ENCODE measurements at places on chromosomes 6 and 20.

- no peak for DNase-seq
Measured at GRCh38 chr6:18742406-18742805, 355.3 kb downstream of the RNF144B start.

GRCh38 chr20:59320426-59320825 lies 20.0 kb downstream of the EDN3 start:
- DNase-seq: no peak

DNA sequence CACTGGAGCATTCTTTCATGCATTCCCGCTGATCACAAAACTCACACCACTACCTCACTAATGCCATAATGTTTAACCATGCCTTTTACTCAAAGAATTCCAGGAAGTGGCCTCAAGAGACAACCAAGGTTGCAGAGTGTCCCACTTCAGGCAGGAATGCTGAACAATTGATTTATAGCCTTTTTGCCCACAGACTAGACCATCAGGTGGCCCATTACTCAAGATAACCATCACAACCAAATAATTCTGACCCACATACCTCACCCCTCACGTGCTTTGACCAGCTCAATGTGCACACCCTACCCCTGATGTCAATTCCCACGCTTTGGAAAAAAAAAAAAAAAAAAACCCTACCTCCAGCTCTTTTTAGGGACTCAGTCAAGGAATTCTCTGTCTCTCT lies 220.6 kb upstream of the UFL1 start:
- DNase-seq: no peak

- DNase-seq: no peak
Measured at GRCh38 chr20:49352751-49353150, 74.9 kb upstream of the ZNFX1 start.

- no peak for DNase-seq
Measured at GRCh38 chr6:167849846-167850459, 23.2 kb downstream of the AFDN start.

DNA sequence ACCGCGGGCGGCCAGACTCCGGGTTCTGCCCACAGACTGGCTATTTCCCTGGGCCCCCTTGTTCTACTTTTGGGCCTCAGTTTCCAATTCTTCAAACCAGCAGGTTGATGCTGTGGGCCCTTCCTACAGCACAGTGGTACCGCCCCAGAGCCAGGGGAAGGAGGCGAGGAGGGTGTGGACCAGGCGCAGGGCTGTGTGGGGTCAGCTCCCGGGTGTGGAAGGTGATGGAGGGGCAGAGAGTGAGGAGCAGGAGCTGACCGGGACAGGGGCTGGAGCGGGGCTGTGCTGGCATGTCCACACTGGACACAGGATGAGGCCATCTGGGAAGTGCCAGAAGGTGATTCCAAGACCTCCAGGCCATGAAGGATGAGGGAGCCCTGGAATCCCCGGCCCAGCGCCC lies 35.2 kb upstream of the CHRNA4 start:
- DNase-seq: no peak

DNA sequence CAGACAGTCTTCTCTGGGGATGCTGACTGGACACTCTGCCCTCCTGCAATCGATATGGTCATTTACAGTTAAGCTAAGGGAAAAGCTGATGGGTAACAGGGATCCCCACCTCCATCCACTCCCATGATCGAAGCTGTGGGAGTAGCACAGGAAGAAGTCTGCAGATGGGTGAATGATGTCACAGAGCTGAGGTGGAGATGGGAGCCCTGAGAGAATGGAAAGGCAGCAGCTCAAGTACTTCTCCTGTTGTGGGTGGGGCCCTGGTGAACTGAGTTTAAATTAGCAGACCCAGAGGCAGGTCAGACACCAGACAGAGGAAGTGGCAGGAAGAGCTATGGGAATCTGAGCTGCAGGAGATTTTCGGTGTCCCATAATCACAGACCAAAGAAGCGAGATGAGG lies 29.0 kb downstream of the HDGFL1 start:
- no peak for DNase-seq

DNA sequence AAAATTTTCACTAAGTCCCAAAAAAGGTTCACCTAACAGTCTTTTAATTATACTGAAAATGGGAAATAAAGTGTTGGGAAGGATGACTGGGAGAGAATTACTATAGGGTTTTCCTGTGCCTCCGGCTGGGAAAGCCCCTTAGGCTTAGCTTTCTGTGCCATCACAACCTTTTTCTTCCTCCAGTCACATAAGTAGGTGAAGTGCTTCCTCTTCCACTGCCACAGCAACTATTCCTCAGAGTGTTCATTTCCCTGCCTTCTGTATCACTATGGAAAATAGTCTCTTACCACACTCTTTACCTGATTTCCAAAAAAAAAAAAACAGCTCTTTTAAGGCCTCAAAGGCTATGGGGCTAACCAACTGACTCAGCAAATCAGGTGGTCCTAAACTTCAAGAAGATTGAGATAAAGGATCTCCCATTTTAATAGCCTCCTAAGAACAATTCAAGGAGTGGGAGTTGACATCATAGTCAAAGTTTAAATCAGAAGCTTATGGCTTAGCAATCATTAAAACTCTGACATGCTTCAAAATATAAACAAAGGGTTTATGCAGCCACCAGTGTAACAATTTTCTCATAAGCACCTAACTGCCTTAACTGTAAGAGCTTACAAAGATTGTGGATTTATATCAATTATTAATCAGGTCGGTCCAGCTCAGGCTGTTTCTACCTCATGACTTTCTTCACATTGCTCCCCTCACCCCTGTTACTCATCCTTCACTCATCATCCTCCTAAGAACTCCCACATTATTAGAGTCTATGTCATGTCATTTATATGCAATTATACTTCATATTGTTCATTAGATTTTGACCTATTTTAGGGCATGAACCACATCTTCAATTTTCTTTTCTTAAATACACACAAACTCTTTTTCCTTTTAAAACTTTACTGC lies 95.3 kb downstream of the RNGTT start:
- no peak for DNase-seq

DNA sequence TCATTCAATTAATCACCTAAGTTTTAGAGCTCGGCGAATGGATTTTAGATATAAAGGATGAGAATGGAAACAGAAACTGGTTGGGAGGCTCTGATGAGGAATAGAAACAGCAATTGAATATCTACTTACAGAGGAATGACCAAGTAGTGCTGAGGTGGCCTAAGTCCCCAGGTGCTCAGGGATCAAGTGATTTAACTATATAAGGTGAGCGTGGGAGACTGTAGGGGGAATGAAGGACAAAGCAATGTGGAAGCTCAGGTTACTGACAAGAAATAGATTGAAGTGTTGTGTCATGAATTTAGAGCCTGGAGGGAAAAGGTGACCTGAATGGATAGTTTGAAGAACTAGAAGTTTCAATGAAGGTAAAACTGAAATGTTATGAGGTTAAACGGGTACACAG lies 495.4 kb upstream of the SOX4 start:
- DNase-seq: no peak

DNA sequence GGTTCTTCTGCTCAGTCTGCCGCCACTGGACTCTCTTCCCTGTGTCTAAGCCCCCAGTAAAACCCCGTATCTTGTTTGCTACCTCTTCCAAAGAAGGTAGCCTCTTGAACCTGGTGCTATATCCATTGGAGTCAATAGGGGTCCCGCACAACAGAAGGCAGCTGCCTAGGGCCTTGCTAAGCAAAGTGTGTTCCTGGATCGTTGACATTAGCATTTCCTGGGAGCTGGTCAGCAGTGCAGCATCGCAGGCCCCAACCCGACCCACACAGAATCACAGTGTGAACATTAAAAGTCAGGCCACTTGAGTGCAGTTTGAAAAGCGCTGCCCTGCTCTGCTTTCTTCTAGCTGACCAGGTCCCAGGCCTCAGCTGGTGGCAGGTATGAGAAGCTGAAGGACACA lies 2.9 kb downstream of the ADA start:
- no peak for DNase-seq

DNA sequence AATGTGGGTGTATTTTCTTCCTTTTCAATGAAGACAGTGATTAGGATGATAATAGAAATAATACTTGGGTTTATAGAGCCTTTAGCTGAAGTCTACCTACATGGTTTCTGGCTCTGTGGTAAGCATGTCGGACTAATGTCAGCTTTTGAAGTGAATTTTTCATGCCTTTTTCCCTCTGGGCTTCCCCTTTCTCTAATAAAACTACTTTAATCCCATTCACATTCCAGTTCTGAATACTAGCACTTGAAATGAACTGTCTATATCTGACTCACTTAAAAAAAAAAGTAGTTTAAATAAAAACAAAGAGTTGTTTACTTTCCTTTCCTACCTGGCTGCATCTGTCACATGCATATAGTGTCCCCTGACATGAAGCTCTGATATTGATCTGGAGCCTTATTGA lies 545.9 kb upstream of the FLRT3 start:
- DNase-seq: no peak

DNA sequence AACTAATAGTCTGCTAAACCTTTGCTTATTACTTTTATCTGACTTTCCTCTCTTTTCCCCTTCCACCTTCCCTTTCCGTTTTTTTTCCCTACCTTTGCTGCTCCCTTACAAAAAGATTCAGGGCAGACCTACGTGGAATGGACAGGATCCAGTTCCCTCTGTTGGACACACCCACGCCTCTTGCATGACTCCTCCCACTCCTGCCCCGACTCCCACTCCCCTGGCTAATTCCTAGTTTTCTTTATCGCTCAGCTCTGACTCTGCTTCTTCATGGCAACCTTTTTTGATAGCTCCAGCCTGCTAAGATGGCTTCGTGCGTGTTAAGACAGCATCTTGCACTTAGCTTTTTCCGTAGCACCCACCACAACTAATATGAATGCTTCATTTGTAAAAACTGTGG lies 715.6 kb upstream of the NRSN1 start:
- no peak for DNase-seq

Data from AG09319 (cell line).